Breast epithelium (tissue), 4 donors: ENCODE measurements at places on chromosomes 7 and 10.
A peak's percentile ranks its signal among the peaks of the same experiment; 100 is the strongest.

DNA sequence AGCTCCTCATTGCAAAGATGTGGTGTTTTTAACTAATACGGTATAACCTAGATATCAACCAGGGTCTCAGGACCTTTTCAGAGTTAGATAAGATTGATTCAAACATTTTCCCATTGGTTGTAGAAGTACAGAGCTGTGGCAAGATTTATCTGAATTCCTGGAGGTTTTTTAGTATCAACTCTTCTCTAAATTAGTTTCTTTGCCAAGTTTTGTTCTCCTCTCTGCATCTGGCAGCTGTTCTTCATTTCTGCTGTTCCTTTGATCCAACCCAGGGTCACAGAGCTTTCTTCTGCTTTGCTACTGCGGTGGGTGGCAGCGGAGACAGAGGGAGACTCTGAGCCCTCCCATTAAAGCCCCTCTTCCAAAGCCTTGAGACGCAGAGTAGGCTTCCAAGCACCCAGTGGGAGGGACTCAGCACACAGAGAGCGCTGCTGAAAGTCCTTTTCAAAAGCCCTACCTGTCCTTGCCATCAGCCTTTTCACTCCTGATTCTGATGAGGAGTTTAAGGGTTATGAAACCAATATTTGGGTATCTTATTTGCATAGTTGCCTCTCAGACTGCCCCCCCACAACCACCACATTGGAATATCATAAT, 146.3 kb upstream of the EEPD1 start:
- DNase-seq: no peak

DNA sequence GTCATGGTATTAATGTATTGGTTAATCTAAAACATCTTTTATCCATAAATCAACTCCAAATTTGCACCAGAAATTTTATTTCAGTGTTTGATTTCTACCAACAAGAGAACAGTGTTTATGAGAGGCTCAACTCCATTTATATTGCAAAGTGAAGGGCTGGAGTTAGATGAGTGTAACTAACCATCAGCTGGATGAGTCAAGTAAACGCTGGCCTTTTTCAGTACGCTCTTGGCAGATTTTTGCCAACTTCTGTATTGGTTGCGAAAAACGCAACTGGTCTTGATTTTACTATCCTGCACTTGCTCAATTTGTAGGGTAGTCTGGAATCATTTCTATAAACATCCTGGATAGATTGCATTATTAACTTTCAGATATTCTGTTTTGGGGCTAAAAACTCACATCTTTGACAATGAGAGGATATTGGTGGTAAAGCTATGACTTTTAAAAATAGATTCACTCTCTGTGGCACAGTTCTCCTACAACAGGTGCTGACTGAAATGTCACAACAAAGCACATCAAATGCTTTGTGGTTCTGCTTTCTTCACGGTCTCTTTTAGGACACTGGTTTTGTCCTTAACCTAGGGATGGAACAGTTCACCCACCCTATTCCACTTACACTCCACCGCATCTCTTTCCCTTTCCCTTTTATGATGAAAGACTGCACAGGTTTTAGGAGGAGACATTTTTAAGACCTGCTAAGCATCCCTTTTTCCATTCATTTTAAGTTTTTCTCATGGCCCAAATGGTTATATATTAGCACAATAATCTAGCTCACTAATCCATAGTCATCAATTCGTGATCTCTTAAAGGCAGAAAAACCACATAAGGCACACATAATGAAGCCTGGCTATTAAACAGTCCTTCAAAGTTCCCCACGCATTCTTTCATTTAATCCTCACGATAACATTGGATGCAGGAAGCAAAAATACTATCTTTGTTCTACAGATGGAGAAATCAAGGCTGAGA, 12.8 kb downstream of the CACNA2D1 start:
- no peak for DNase-seq

DNA sequence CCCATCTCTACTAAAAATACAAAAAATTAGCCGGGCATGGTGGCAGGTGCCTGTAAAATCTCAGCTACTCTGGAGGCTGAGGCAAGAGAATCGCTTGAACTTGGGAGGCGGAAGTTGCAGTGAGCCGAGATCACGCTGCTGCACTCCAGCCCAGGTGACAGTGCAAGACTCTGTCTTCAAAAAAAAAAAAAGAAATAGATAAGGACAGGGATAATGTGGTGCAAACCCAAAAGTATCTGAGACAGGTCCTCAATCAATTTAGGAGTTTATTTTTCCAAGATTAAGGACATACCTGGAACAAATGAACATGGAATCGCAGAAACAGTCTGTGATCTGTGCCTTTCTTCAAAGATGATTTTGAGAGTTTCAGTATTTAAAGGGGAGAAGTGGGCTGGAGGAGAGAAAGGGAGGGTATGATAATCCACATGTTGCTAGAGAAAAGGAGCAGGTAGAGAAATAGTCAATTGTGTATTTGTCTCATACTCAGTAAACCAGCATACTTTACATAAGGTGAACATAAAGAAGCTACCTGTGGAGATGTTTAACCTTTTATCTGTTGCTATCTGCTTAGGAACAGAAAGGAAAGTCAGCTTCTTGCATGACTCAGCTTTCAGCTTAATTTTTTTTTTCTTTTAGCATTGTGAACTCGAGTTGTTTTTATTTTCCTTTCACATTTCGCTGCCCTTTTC, 4.9 kb upstream of the MTPN start:
- no peak for DNase-seq

GRCh38 chr10:5622186-5622960, 44.0 kb downstream of the ASB13 start:
- no peak for DNase-seq

GRCh38 chr10:77177589-77177988, 460.0 kb downstream of the KCNMA1 start:
- no peak for DNase-seq

DNA sequence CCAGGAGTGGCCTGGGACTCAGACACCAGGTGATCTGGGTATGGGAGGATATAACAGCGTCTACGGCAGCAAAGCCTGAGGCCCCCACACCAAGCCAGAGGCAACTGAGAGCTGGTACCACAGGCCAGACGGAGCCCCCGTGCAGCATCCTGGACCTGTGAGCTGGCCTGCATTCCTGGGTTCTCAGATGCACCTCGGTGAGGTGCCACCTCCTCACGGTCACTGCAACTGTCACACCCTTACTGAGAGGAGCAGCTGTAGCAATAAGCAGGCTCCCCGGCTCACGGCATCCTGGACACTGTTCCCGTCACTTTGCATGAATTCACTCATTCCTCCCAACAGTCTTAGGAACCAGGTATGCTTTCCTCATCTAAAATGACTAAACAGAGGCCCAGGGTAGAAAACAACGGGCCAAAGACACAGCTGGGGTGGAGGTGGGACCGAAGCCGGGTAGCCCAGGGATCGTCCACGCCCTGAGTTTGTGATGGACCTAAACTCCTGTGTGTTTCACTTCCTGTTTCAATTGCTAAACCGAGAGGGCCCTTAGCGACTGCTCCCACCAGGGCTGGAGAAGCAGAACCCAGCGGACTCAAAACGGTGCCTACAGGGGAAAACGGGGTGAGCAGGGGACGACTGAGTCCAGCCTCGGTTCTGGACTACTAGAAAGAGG, 98.7 kb downstream of the CTBP2 start:
- no peak for DNase-seq

DNA sequence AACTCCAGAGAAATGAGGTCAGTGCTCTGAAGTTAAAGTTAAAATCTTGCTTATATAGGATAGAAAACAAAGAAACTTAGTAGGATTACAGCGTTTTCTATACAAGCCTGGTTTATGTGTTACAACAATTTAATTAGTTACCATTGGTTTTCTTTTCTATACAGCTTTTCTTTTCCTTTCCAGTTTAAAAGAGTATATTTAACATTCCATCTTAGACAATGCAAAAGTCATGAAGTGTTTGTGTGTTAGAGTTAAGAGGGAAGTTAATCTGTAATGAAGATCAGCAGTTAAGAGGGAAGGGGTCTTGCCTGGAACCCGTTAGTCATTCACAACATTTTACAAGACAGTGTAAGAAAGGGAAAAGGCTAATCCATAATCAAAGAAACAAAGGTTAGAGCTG, 338.3 kb downstream of the OTUD1 start:
- no peak for DNase-seq

DNA sequence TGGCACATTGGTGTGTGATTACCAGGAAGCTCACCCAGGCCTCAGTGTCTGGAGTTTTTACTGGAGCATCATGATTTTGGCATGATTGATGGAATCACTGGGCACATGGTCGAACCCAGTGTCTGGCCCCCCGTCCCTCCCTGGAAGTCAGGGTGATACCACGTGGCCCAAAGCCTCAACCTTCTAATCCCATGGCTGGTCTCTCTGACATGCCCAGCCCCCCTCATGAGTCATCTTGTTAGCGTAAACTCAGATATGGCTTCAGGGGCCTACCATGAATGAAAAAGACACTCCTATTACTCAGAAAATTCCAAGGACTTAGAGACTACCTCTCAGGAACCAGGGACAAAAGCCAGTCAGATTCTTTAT, 109.3 kb downstream of the GRK5 start:
- DNase-seq: no peak

DNA sequence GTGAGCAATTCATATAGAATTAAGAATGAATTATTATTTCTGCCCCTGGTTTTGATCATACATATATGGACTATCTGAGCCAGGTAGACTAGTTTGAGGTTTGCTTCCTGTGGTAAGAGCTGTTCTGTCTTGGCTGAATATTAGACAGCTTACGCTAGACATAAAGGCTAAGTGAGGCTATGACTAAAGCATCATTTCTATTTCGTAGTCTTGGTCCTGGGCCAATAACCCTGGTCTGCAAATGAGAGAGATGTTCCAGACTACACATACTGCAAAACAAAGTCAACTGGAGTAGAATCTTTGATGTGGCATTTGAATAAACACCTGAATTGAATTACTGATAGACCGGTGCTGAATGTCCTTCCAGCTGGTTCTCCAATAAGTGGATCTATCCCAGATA, 40.8 kb upstream of the CACNB2 start:
- DNase-seq: no peak

DNA sequence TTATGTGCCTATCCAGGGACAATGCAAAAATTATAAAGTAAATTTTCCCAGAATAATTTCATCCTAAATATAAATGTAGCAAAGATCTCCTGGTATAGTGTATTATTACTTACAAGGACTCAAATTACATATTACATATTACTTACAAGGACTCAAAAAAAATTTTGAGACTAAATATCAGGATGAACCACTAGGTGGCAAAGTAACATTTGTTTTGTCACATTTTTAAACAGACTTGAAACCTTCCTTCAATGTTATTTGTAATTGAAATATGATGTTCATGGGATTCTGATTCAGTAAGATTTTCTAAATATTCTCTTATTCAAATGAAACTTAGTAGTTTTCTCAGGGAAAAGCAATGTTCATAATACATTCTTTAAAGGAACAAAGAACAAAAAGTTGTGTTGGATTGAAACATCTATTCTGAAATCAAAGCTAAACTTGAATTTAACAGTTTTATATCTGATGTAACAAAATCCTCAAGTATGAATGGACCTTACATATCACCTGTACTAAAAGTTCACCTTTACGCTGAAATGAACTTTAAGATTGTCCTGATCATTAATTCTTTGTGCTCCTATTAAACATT, 74.3 kb upstream of the GNAI1 start:
- DNase-seq: no peak

DNA sequence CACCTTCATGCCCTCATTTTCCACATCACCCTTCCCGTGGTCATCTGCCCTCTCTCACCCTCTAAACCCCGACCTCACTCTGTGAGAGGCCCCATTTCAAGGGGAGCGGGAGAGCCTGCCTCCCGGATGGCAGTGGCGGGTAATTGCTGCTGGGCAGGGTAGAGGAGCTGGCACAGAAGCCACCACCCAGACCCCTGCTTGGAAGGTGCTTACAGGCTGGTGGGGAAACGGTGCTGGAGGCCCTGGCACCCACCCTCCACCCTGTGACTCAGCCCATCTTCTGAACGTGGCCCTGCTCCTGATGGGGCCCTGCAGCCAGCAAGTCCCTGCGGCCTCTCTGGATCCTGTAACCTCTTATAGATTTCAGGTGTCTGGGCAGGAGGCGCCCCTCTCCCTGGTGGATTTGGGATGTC, 10.6 kb upstream of the PWWP2B start:
- no peak for DNase-seq

GRCh38 chr10:4120096-4120853, 335.3 kb upstream of the KLF6 start:
- no peak for DNase-seq

DNA sequence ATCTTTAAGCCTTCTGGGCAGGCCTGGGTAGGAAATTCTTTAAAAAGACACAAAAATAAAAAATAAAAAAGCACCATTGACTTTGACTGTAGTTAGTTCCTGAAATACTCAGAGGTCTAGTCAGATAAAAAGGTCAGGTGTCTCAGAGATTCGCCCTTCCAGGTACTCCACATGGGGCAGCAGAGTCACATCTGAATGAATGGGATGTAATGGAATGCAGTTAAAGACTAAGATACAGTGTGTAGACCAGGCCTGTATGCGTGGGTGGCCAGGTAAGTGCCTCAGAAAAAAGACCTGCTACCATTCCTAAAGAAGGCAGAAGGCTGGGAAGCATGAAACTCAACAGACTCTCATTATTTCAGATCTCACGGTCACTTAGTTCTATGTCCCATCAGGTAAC, 68.6 kb upstream of the SEM1 start:
- no peak for DNase-seq

GRCh38 chr10:82813856-82814255, 938.9 kb downstream of the NRG3 start:
- DNase-seq: no peak

- peak; percentile 15 for DNase-seq
These were observed 18.5 kb upstream of the ANTXRL start for GRCh38 chr10:46268076-46268881.

GRCh38 chr7:26334166-26334859, 42.7 kb downstream of the SNX10 start:
- DNase-seq: no peak
